Stimulated activated CD4-positive, alpha-beta T cell treated with anti-CD3 and anti-CD28 coated beads, TNF-alpha, amount 100 ng/mL, for 4 hours (primary cell): ENCODE measurements at places on chromosomes 11 and 22.
A peak's percentile ranks its signal among the peaks of the same experiment; 100 is the strongest.

DNA sequence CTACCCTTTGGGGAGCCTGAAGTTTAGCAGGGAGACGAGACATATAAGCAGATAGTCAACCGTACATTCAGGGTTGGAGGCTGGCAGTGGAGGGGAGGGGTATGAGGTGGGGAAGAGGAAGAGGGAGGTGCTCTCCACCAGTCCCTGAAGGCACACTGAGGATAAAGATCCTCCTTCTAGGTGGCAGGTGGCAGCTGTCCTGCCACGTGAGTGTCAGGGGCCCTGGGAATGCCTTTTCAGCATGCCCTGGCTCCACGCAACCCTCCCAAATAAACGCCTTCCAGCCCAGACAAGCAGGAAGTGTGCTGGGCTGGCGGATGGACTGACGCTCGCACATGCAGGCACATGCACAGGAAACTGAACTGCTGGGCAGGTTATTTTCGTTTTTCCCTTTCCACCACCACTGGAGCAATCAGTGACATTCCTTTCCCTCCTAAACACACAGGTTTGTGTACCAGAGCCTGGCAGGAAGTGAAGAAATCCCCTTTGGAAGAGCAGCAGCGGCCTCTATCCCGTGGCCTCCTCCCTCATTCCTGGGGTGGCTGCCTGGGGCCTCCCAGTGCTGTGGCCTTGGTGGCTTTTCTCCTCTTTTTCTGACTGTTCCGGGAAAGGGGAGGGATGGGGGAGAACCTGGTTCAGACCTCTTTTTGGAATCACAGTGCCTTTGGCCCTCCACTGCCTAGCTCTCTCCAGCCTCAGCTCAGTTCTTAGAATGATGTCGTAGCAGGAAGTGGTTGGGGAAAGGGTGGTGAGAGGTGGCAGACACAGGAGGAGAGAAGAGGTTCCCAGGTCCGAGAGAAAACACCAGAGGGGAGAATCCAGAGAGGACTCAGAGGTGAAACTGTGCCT, 157.0 kb upstream of the TIMP3 start:
- peak; percentile 9 for DNase-seq

DNA sequence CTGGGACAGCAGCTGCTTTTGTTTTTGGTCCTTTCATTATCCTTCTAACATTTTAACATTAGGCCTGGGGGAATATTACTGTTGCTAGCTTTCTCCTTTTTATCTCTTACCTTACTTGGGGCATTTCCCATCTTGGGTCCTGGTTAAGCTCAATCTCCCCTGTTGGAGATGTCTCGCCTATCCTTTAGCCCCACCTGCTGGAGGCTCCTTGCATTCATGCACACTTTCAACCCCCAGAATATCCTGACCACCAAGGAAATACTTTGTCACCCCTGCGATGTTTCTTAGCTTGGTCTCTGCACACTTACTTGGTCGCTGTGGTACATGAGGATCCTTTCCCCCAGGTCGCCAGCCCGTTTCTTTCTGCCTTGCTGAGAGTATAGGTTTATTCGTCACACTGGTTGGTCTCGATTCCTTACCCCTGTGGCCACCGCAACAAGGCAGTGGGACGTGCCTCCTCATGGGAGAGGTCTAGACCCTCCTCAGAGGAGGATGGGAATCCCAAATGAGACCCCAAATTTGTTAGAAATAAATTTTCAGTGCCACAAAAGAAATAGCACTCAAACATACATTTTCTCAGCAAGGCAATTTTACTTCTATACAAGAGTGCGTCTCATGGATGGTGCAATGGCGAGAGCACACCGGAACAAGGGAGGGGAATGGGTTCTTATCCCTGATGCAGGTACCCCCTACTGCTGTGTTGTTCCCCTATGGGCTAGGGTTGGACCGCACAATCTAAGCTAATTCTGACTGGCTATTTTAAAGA, 5.4 kb upstream of the TXN2 start:
- no peak for DNase-seq

- DNase-seq, result no peak
Measured at GRCh38 chr11:106105986-106106385, 28.5 kb downstream of the AASDHPPT start.

- no peak for DNase-seq
Measured at GRCh38 chr11:9708544-9708943, 44.7 kb downstream of the SWAP70 start.

- DNase-seq, result no peak
Measured at GRCh38 chr11:100273066-100273815, 413.8 kb upstream of the ARHGAP42 start.

- peak; percentile 18 for DNase-seq
Measured at GRCh38 chr11:77082838-77083565, 16.2 kb downstream of the CAPN5 start.

GRCh38 chr11:124941703-124942102, 5.9 kb upstream of the HEPACAM start:
- no peak for DNase-seq

DNA sequence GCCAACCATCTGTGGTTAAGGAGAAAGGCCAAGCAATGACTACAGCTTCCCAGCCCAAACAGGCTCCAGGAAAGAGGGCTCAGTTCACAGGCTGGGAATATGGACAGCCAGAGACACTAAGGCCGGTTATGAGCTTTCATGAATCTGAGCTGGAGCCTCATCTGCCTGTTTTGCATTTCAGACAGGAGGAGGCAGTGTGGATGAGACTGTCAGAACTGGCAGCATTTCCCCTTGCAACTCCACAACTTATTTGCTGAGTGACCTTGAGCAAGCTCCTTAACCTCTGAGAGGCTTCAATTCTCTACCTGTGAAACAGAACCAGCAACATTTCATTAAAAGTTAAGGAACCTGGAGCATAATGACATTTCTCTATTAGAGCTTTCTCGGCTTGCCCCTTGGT, 264.0 kb downstream of the ETS1 start:
- DNase-seq, result no peak

GRCh38 chr11:41237382-41237781, 222.1 kb downstream of the LRRC4C start:
- no peak for DNase-seq

DNA sequence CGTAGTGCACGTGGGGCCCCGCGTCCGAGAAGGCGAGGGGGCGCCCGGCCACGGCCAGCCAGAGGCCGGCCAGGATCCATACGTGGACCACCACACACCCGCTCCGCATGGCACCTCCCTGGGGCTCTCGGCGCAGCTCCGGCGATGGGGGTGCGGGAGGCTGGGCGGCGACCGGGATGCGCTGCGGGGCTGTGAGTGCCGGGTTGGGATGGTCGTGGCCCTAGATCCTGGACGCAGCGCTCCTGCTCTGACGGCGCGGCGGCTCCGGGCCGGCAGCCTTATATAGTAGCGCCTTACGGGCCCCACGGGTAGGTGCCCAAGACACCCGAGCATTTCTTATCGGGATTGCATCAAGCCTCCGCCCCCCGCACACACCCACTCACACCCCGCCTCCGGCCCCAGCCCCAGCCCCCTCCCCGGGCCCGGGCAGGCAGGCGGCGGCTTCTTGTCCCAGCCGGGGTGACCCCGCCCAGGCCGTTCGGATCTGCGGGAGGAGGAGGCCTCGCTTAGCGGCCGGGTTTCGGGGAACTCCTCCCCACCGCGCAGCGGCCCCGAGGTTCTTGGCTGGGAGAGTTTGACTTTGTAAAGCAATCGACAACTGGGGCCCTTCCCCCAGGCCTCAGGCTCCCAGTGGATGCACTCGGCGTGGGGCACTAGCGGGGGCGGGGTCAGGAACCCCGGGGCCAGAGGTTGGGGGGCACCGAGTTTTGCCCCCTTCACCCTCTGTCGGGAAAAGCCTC, at the start of gene FGF19:
FGF19 (minus strand) TSS at position 255 of the 740 bp plus-strand sequence; CDS start at position 109, 146 bp downstream.
- DNase-seq, result no peak
